ENCODE measurements at places on chromosomes 5 and 9.

GRCh38 chr9:4298255-4299004 lies 1.4 kb downstream of the GLIS3 start:
- peak; percentile 40 for DNase-seq

GRCh38 chr5:112880219-112880964 lies 19.3 kb downstream of the SRP19 start:
- DNase-seq = no peak

DNA sequence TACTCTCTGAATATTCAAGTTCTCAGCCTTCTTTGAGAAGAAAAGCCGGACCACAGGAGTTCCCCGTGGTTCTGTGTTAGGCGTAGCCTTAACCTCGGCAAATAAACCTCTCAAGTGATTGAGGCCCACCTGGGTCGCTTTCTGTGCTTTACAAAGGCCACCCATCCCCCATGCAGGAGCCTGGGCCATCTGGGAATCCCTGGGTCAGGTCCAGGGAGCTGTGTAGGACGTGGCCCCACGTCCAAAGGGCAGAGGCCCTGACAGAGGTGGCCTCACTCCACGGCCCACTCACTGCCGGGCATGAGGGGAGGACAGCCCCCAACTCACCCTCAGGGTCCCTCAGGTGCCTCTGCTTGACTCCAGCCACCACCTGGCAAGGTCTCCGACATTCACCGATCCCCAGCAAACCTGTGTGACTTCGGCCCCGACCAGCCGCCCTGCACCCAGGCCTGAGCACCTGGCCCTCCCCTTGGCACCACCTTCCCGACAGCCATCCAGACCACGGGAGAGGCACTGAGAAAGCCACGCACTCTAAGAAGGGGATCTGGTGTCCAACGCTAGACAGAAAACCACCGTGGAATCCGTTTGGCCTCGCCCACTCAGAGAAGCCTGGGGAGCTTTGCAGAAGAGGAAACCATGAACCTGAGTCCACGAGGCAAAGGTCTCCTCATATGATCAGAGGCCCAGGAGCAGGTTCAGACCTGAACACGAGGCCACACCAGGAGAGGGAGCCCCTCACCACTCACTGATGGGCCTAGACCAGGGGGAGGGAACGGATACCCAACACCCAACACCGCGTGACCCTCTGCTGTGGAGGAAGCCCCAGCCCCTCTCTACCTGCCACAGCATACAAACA lies 4.5 kb downstream of the SLC12A7 start:
- DNase-seq = no peak

DNA sequence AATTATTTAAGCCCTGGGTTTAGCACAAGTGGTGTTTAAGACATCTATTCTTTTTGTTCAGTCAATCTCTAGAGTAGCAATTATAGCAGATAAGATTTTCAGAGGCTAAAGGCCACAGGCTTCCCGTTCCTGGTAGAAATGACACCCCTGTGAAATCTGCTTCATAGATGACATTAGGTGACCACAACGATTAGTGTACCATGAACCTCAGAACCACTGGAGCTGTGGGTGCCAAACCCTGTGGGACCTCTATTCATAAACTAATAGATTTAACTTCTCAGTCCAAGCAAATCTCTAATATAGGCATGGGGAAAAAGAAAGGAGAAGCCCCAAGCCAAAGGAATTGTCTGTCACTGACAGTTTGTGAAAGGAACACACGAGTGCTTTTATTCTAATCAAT lies 207.4 kb downstream of the ARRDC3 start:
- no peak for DNase-seq

DNA sequence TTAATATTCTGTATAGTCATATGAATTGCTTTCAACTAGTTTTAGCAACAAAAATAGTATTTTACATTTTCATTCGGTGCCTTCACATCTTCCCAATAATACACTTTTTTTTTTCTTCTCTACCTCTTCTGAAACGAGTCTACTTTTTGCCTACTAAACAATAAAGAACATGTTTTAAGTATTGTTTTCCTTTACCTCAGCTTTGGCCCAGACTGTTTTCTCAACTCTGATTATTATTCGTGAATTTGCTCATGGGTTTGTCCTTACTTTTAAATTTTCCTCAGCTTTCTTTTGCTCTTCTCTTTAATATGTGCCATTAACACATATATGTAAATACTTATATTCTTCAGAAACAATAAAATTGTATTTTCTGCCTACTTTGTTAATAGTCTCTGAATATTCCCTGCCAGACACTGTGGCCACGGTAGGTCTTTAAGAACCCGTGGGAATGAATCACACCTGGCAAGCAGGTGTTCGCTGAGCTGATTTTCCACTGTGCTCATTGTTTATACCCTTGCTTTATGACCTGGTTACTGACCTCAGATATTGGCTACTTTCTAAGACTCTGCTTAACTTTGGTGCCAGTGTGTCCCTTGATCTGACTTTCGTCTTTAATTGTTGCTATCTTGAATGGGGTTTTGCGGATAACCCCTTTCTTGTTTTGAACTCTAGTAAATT lies 49.1 kb downstream of the FAM170A start:
- DNase-seq = no peak
